ENCODE measurements at places on chromosomes 2 and 18.

DNA sequence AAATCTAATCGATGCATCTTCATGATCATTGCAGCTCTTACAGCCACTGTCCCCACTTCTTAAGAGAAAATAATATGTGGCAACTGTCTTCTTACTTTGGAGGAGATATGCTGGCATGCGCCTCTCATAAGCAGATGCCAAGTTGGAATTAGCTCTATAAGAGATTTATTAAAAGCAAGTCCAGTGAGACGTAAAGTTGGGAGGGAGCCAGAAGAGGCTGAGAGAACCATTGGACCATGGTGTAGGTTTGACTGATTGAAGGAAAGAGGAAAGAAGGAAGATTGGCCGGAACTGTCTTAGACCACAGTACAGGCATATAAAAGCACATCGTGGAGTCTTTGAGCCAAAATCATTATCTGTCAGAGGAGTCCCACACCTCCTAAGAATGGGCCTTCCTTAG, 265.7 kb upstream of the ZC3H15 start:
- DNase-seq, result no peak

GRCh38 chr2:235394278-235394828, 99.5 kb upstream of the AGAP1 start:
- DNase-seq, result no peak

DNA sequence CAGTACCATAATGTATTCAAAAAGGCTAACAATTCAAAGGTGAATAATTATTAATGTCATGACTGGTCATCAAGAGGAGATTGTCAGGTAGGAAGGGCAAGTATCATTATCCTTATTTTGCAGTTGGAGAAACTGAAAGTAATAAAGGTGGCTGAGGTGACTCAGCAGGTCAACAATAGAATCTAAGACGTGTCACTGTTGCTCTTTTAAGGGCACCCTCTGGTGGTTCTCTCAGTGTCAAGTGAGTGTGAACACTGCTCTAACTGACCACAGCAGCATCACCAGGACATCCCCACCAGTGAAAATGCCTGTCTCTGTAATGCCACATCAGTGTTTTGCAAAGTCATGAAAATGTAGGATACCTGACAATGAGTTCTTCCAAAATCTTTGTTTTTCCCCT, 69.7 kb downstream of the DCC start:
- DNase-seq, result no peak

DNA sequence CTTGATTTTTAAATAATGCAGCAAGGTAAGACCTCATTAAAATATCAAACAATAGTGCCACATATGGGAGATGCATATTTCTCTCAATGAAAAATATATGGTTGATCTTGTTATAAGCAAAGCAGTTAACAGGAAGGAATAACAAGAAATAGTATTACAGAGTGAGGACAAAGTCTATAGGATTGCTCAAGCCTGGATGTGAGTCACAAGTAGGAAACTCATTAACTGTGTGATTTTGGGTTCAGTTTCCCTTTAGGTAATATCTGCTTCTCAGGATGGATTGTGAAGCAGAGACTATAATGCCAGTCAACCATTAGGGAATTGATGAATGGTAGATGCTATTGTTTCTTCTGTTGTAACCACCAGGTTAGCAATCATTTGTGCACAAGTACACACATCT, 42.9 kb upstream of the SPHKAP start:
- DNase-seq, result no peak

DNA sequence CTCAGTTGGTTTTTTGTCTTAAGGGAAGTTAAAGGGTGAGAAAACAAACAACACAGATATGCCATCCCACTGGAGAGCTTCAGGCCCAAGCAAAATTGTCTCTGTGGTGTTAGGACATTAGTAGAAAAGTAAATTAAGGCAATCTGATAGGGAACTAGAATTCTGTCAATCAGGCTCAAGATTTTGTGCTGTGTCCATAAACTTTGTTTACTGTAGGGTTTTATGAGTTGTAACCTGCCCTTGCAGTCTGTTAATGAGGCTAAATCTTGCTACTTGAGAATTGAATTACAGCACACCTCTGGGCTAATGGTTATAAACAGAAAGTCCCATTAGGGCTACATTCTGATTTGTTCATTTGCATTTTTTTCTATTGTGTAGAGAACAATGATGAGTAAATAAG, 78.0 kb upstream of the OTX1 start:
- DNase-seq, result no peak

DNA sequence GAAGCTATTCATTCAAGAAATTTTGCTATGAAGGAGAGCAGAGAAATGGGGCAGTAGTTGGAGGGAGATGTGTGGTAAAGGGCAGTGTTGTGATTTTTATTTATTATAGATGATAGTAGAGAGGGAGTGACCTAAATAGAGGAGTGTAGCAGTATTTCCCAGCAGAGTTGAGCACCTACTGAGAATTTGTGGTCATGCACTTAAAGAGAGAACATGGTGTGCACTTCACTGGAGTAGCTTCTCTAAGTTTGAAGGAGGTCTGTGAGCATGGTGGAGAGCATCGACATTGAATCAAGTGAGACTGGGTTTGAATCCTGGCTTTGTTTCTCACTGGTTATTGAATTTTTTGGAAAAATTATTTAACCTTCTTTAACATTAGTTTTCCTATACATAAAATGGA, 129.2 kb downstream of the AQP4 start:
- no peak for DNase-seq

GRCh38 chr18:29779096-29779495, 1263.4 kb downstream of the DSC3 start:
- no peak for DNase-seq

GRCh38 chr2:48312126-48312525, 217.8 kb upstream of the STON1 start:
- DNase-seq, result no peak

DNA sequence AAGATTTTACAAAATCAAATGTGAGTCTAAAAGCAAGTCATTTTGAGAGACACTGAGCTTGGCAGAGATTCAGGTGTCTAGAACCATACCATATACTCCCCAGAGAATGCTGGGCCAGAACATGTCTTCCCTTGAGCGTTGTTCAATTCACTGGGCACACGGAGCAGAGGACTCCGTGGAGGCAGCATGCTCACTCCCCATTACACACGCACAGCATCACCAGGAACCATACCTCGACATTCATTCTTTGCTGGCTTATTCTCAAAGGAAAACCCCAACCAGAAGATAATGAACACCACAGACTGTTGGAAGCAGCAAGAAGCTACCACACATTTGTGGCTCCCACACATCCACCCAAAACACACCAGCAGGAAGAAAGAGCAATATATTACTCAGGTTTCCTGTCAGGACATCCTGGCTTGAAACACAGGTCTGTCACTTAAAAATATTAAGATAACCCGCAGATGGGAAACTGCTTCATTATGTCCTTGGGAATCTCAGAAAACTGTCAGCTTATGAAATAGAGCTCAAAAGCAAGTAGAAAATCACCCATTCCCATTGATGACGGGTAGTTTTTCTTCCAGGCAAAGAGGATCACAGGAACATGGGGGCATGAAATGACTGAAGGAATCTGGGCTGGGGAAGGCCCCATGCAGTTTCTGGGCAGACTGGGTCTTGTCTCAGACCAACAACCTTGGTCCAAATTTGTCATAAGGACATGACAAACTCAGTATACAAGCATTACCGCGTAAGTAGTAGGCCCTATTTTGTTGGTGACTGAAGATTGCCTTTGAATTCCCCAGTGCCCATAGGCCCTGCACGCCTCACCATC, 46.4 kb downstream of the PCBP1 start:
- DNase-seq, result peak; percentile 57

- no peak for DNase-seq
Observed at GRCh38 chr2:72794572-72794971, 31.3 kb downstream of the EXOC6B start.

DNA sequence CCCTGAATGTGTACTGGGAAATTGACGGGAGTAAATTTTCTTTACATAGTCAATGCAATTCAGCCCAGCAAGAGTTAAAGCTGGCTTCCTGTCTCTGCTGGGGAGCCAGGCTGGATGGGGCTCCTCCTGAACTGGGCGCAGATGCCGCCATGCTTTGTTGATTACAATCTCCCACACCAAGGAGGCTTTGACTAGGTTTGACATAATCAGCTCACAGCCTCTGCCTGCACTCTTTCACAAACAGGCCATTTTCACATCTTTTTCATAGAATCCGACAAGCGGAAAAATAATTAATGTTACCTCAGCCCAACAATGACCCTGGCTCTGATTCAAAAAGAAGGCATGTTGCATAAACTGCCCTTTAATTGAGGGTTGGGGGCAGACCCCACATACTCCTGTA, 54.3 kb downstream of the FOXI3 start:
- no peak for DNase-seq

DNA sequence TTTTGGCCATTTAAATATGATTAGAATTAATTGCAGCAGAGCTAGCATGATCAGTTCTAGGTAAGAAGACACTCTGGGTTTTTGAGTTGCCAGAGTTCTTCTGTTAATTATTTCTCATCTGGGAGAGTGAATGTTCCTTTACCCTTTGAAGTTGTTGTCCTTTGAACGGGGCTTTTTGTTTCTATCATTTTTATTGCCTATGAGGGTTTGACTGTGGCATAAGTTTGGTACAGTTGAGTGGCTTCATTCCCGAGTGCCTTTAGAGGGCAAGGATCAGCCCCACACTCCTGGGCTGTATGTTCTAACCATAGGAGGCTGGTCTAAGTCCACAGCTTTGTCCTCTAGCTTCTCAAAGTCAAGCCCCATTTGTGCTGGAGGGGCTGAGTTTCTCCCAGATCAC, 804.3 kb downstream of the KCNJ3 start:
- no peak for DNase-seq

DNA sequence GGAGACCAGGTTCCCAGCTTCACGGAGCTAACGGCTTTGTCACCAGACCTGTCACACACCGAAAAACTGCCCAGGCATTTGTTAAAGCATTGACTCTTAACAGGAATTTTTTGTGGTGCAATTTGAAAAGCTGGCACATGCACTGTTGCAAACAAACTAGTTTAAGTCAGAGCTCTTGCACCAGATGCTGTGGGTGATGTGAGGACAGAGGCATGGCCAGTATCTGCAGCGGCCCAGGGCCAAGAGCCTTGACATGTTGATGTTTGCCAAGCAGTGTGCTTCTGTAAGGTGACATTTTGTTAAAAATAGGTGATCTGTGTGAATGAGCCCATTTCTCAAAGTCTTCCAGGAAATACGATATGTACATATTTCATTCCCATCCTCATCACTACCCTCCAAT, 142.5 kb downstream of the MTCL1 start:
- DNase-seq, result no peak

DNA sequence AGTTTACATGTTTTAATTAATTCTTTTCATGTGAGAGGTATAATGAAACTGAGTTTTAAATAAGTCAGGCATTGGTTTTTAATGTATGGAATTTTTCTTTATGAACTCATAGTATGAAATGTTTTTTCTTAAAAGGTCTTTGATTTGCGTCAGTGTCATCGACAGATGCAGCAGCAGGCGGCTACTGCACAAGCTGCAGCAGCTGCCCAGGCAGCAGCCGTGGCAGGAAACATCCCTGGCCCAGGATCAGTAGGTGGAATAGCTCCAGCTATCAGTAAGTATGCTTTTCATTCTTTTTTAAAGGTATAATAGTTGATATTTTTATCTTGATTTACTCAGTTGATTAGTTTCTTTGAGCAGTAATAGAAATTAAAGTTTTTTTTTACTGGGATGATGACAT, 46.5 kb downstream of the SMAD4 start:
- no peak for DNase-seq

- no peak for DNase-seq
Observed at GRCh38 chr2:109266998-109267854, 138.2 kb downstream of the SH3RF3 start.

DNA sequence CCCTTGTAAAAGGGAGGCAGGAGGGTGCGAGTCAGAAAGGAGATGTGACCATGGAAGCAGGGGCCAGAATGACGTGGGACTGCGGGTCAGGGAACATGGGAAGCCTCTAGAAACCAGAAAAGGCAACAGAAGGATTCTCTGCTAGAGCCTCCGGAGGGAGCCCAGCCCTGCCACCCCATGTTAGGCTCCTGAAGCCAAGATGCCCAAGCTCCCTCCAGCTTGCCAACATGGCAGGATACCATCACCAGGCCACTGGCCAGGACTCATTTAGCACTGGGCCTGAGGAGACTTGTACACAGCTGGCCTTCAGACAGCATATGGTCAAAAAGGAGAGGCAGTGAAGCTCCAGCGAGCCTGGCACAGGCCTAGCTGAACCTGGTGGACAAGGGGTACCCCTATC, 5.6 kb downstream of the TMEM247 start:
- DNase-seq, result no peak

GRCh38 chr2:220228310-220229006, 601.0 kb downstream of the SLC4A3 start:
- no peak for DNase-seq

DNA sequence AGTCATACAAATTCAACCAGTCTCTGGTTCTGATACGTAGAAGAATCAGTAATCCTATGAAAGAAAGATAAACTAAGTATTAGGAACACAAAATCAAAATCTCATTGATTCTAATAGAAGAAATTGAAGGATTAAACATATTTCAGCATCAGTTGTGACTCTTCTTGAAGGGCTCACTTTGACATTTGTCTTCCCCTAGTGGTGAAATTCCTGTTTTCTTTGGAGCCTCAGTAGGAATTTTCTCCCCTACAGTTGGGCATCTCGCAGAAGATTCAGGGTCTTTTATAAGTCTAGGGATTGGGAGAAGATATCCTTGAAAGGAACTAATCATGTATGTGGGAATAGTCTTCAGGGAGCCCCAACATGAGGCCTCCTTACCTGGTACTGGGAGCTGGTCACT, 2.8 kb upstream of the CRYGB start:
- no peak for DNase-seq

DNA sequence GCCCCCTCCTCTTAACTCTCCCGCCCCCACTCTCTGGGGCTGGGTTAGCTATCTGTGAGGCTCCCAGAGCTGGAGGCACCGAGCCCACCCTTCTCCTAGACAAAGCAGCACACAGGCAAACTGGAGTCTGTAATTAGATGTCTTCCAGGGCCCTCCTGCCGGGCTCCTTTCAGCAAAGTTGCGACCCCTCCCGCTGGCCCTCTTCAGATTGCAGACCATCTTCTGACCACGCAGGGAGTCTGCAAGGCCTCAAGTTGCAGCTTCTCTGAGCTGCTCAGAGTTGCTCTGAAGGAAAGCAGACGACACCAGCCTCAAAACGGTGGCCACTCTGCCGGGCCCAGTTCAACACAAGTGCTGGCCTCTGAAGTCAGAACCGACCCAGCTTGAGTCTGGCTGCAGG, 228.4 kb upstream of the COPS8 start:
- no peak for DNase-seq

- no peak for DNase-seq
Observed at GRCh38 chr2:69667805-69668382, 24.4 kb upstream of the AAK1 start.

All from T-helper 22 cell (primary cell).